Chondrocyte (in vitro differentiated cells): ENCODE measurements at places on chromosomes 12 and 14.

- no peak overlapping the region for H3K4me3 ChIP-seq
- H3K36me3 ChIP-seq, result peaks cover 6% of the 10 kb centered on the region
- no peak for DNase-seq
Observed at GRCh38 chr14:75770635-75771034, 109.6 kb downstream of the TTLL5 start.

DNA sequence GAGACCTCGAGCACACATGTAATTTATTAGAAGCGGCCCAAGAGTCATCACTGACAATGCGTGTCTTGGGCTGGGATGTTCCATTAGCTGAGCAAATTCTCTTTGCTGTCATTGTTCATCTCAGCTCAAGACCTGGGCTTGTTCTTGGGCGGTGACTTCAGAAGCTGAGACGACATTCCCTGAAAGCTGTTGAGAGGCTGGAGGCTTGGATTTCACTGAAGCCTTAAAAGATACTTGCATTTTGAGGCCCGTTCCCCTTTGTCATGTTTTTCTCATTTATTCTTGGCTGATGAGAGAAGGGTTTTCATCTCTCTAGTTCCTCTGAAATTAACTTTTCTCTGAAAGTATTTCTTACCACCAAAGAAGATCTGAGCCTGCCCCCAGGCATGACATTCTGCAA is 16.6 kb upstream of the SUSD6 start:
- H3K27me3 ChIP-seq, result no peaks in the 10 kb centered on the region
- DNase-seq, result no peak
- H3K36me3 ChIP-seq, result no peaks in the 10 kb centered on the region
- peaks cover 11% of the 10 kb centered on the region for H3K4me1 ChIP-seq
- H3K27ac ChIP-seq, result no peak overlapping the region

GRCh38 chr14:97178781-97179180 is 381.6 kb downstream of the VRK1 start:
- peaks cover 12% of the 10 kb centered on the region for H3K4me1 ChIP-seq
- H3K27ac ChIP-seq, result no peak overlapping the region
- no peak for DNase-seq
- H3K27me3 ChIP-seq, result no peaks in the 10 kb centered on the region

DNA sequence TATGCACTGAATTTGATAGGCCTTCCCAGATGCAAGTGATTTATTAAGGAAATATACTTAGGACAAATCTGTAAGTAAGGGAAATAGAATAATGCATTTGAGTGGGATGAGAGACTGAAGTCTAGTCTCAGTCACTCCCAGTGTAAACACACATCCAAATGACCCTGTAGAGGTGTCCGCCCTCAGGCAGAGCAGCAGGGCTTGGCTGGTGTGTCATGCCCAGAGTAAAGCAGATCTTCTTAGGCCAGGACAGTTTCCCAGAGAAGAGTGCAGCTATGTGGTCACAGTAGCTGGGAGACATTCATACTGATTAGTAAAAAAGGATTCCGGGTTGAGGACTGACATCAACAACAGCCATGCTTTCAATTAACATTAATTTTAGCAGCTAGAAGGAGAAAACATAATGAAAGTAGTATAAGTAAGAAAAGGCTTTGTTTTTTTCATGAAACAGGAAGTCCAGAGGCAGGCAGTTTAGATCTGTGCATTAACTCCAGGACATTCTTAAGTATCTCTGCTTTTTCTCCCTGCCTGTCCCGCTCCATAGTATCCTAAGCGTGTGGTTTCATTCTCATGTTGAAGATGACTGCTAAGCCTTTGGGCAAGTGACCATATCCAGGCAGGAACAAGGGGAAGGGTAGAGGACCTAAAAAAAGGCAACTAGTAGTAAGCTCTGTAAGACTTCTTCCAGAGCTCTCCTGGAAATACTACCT is 35.7 kb downstream of the CNTN1 start:
- no peaks in the 10 kb centered on the region for H3K36me3 ChIP-seq
- H3K27me3 ChIP-seq, result no peaks in the 10 kb centered on the region
- DNase-seq, result no peak
- peaks cover 3% of the 10 kb centered on the region for H3K4me1 ChIP-seq

DNA sequence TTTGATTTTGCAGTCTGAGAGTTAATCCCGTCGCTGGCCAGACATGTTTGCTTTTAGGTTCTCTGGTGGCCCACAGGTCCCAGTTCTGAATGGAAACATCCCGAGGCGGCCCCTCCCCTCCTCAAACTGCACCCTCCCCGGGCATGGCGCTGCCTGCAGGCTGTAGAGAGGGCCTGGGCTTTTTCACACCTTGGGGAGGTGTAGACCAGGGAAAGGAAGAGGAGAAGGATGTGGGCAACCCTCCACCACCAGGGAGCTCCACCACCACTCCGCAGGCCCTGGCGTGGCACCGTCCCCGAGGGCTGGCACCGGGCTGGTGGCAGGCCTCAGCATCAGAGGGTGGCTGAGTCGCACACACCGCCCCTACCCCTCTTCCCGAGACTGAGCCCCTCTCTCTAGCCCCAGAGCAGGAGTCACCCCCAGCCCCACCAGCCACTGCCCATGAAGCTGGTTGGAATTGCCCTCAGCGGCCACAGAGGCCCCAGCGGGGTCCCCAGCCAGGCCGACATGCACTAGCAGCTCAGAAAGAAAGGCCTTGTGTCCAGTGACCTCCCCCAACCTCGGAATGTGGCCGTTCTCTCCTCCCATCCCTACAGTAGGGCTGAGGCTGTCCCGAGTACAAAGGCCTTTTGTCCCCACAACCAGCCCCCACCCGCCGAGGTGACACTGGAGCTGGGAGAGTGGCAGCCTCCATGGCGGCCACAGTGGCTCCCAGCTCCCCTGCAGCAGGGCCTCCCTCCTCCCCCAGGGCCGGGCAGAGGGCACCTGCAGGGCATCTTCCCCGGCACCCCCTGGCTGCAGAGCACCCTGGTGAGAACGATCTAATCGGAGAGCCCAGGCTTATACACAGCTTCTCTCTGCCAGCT is 23.5 kb upstream of the INF2 start:
- H3K4me3 ChIP-seq, result no peak overlapping the region
- no peak overlapping the region for H3K27ac ChIP-seq
- no peaks in the 10 kb centered on the region for H3K27me3 ChIP-seq
- H3K4me1 ChIP-seq, result peaks cover 15% of the 10 kb centered on the region
- H3K36me3 ChIP-seq, result peaks cover 3% of the 10 kb centered on the region
- peak; percentile 88 for DNase-seq

- peak overlapping the region; percentile 37 for H3K27ac ChIP-seq
- H3K36me3 ChIP-seq, result peaks cover 3% of the 10 kb centered on the region
- no peak for DNase-seq
- H3K4me1 ChIP-seq, result peaks cover 43% of the 10 kb centered on the region
- H3K27me3 ChIP-seq, result no peaks in the 10 kb centered on the region
- H3K4me3 ChIP-seq, result no peak overlapping the region
Observed at GRCh38 chr14:68576496-68577244, 216.2 kb downstream of the ZFP36L1 start.

- H3K27me3 ChIP-seq, result no peaks in the 10 kb centered on the region
- H3K4me1 ChIP-seq, result peaks cover 29% of the 10 kb centered on the region
- H3K4me3 ChIP-seq, result no peak overlapping the region
- H3K27ac ChIP-seq, result peak overlapping the region; percentile 79
- H3K36me3 ChIP-seq, result peaks cover 4% of the 10 kb centered on the region
Observed at GRCh38 chr12:58750484-58750883, 169.8 kb downstream of the LRIG3 start.

DNA sequence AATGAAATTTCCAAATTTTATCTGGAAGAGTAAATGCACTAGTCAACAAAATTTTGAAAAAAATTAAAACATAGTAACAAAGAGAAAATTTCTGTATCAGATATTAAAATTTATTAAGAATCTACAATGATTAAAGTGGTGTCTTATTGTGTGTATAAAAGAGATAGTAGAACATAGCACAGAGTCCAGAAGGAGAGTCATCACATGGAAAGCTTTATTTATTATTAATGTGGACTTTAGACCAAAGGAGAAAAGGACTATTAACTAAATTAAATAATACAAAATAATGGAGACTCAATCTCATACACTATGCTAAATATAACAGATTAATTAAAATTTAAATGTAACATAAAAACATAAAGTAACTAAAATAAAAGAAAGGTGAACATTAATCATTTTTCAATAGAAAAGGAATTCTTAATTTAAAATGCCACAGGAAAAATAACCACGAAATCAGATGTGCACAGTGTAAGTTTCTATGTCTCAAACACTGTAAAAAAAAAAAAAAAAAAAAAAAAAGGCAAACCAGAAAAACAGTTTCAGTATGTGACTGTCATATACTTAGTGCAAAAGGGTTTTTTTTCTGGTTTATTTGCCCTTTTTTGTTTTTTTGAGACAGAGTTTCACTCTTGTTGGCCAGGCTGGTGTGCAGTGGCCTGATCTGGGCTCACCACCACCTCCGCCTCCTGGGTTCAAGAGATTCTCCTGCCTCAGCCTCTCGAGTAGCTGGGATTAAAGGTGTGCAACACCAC is 95.4 kb downstream of the MYF5 start:
- no peaks in the 10 kb centered on the region for H3K4me1 ChIP-seq
- H3K4me3 ChIP-seq, result no peak overlapping the region
- H3K27me3 ChIP-seq, result no peaks in the 10 kb centered on the region
- no peak overlapping the region for H3K27ac ChIP-seq
- H3K36me3 ChIP-seq, result peaks cover 4% of the 10 kb centered on the region

GRCh38 chr14:68820119-68820518 is 27.3 kb upstream of the ZFP36L1 start:
- no peak for DNase-seq
- no peak overlapping the region for H3K4me3 ChIP-seq

GRCh38 chr12:38690646-38691045 is 214.7 kb downstream of the CPNE8 start:
- H3K27ac ChIP-seq, result no peak overlapping the region
- DNase-seq, result no peak
- peaks cover 7% of the 10 kb centered on the region for H3K36me3 ChIP-seq

GRCh38 chr14:71651228-71651627 is 281.0 kb upstream of the RGS6 start:
- no peak for DNase-seq
- no peak overlapping the region for H3K4me3 ChIP-seq
- H3K4me1 ChIP-seq, result peaks cover 61% of the 10 kb centered on the region
- H3K36me3 ChIP-seq, result peaks cover 14% of the 10 kb centered on the region
- H3K27me3 ChIP-seq, result no peaks in the 10 kb centered on the region

- peaks cover 12% of the 10 kb centered on the region for H3K4me1 ChIP-seq
- DNase-seq, result no peak
- no peak overlapping the region for H3K27ac ChIP-seq
- H3K4me3 ChIP-seq, result no peak overlapping the region
- peaks cover 3% of the 10 kb centered on the region for H3K27me3 ChIP-seq
- H3K36me3 ChIP-seq, result no peaks in the 10 kb centered on the region
Observed at GRCh38 chr14:20711685-20712084, 23.1 kb downstream of the ANG start.

- H3K27me3 ChIP-seq, result no peaks in the 10 kb centered on the region
- peaks cover 40% of the 10 kb centered on the region for H3K4me1 ChIP-seq
- H3K4me3 ChIP-seq, result no peak overlapping the region
- DNase-seq, result no peak
Observed at GRCh38 chr14:33679461-33680225, 271.2 kb downstream of the EGLN3 start.

GRCh38 chr12:103505371-103506236 is 9.8 kb upstream of the C12orf42 start:
- H3K4me1 ChIP-seq, result no peaks in the 10 kb centered on the region
- H3K27me3 ChIP-seq, result peaks cover 26% of the 10 kb centered on the region
- H3K4me3 ChIP-seq, result no peak overlapping the region

GRCh38 chr14:90490720-90491050 is 93.9 kb downstream of the CALM1 start:
- H3K36me3 ChIP-seq, result no peaks in the 10 kb centered on the region
- DNase-seq, result peak; percentile 41
- H3K27ac ChIP-seq, result no peak overlapping the region
- H3K4me1 ChIP-seq, result peaks cover 30% of the 10 kb centered on the region
- no peak overlapping the region for H3K4me3 ChIP-seq
- H3K27me3 ChIP-seq, result no peaks in the 10 kb centered on the region

DNA sequence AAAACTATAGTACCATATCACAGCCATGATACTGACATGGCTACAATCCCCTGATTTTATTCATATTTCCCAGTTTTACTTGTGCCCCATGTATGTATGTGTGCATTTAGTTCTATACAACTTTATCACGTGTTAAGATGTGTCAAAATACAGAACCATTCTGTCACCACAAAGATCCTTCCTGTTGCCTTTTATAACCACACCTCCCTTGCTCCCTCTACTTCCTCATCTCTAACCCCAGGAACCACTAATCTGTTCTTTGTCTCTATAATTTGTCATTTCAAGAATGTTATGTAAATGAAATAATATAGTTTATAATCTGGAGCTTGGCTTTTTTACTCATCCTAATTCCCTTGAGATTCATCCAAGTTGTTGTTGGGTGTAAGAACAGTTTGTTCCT is 358.4 kb downstream of the DPF3 start:
- H3K27me3 ChIP-seq, result no peaks in the 10 kb centered on the region
- H3K4me1 ChIP-seq, result no peaks in the 10 kb centered on the region
- peaks cover 9% of the 10 kb centered on the region for H3K36me3 ChIP-seq
- H3K27ac ChIP-seq, result no peak overlapping the region
- no peak overlapping the region for H3K4me3 ChIP-seq

DNA sequence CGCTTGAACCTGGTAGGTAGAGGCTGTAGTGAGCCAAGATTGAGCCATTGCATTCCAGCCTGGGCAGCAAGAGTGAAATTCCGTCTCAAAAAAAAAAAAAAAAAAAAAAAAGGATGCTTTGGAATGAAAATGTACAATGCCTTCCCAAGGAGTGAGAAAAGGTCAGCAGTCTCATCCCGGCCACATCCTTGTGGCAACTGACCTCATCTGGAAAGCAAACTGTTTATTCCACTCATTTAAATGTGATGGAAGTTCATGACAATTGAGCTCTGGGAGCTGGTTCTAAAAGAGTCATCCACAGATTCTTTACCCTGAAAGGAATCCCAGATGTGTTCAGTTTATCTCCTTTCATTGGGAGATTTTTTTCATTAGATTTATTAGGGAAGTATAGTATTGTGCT is 19.4 kb upstream of the LIMA1 start:
- DNase-seq, result no peak
- no peaks in the 10 kb centered on the region for H3K36me3 ChIP-seq
- peaks cover 5% of the 10 kb centered on the region for H3K4me1 ChIP-seq

DNA sequence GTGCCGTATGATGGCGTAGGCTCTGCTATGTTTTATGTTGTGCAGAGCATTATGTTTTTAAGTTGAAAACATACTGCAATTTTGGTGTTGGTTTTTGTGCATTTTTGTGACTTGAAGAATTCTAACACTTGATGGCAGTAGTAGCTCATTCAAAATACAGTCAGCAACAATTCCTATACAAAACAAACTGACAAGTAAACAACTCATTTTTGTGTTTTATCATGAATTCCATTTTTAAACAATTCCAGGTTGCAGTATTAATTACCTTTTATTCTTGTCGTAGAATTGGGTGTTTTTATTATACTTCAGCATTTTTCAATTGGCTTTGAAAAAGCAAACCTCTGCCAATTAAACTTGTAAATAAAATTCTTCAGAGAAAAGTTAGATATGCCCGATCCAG is 4.1 kb upstream of the CCER1 start:
- peaks cover 3% of the 10 kb centered on the region for H3K4me1 ChIP-seq
- H3K4me3 ChIP-seq, result no peak overlapping the region
- no peak for DNase-seq

- peak overlapping the region; percentile 80 for H3K27ac ChIP-seq
- DNase-seq, result no peak
- H3K4me1 ChIP-seq, result peaks cover 77% of the 10 kb centered on the region
- no peak overlapping the region for H3K4me3 ChIP-seq
Observed at GRCh38 chr14:22487401-22487800, 101.6 kb downstream of the DAD1 start.
